AML-193 (cell line): ENCODE measurements at places on chromosomes 2 and 18.

- no peak for DNase-seq
These were observed 456 bp downstream of the LRP1B start for GRCh38 chr2:142130111-142131009.

- DNase-seq: no peak
These were observed 32.8 kb downstream of the NRP2 start for GRCh38 chr2:205714789-205715720.

DNA sequence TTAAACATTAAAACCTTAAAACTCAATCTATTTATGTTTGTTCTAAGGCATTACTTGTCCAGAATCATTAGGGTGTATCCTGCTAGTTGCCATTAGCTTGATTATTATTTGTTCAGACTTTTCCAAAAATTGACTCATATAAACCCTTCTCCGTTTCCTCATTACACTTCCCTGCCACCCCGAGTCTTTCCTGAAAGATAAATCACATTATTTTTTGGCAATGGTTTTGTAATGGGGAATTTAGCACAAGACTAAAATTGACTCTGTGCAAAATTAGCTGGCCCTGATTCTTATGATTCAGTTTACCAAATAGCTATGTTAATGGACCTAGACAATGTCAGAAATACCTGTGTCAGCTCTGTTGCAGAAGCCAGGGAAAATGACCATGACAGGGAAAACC is 112.2 kb upstream of the NT5C1B start:
- DNase-seq: no peak

DNA sequence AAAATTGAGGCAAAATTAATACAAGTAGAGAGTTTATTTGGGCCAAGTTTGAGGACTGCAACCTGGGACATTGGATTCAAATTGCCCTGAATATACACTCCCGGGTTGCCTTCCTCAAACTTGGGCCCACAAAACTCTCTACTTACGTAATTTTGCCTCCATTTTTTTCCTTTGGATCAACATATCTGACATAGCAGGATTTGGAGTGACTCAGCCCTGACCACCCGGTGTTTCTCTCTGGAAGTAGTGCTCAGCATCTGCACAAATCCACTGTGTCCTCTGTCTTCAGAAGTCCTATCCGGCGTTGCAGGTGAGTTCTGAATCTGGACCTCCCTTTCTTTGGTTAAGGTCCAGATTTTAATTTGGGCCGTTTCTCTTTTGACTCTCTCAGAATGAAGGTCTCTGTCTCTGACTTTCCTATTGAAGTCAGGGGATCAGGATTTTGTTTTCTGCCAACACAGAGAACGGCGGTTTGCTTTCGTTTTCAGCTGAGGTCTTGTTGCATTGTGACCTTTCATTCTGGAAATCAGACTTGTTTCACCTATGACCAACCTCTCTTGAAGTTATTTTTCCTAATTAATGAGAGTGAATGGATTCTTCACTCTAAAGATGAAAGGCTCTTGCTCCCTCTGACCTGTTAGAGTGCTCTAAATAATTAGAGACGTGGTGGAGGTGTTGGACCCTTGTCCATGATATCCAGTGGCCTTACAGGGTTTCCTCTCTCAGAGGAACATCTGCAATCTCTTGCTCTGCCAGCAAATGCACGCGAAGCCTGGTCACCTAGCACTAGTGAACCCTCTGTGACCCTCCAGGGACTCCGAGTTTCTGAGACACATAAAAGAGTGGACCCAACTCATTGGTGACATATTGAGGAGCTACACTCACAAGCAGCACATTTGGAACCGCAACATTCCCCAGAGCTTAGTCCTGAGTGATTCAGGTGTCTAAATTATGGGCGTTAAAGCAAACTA is 13.6 kb downstream of the TCF23 start:
- DNase-seq: no peak

- no peak for DNase-seq
These were observed 741.2 kb downstream of the NRXN1 start for GRCh38 chr2:50290718-50291117.

- no peak for DNase-seq
These were observed 2.9 kb upstream of the CRIM1 start for GRCh38 chr2:36352701-36353100.

DNA sequence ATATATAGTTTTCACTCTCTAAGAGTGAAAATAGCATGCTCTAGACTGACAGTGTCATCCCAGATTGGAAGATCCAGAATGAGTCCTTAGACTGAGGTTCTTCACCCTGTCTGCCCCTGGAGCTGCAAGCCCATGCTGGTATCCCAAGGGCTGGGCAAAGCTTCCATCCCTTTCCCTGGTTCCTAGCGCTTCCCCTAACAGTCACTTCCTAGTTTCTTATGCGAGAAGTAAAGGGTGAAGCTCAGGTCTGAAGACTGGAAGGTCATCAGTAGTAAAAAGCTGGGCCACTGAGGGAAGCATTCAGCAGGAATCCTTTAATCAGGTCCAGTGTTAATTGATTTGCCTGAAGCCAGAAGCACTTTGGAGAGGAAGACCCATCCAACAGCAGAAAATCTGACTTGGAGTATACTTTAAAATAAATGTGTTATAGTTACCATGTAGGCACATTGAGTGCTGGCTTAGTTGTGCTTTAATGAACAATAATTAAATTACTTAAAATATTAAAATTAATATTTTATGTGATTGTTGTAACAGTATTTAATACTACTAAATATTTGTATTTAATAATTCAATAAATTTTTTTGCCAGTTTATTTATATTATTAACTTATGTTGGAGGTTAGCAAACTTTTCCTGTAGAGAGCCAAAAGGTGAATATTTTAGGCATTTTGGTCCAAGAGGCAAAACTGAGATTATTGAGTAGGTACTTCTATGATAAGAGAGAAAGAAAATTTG is 237.9 kb downstream of the FHOD3 start:
- DNase-seq: no peak

DNA sequence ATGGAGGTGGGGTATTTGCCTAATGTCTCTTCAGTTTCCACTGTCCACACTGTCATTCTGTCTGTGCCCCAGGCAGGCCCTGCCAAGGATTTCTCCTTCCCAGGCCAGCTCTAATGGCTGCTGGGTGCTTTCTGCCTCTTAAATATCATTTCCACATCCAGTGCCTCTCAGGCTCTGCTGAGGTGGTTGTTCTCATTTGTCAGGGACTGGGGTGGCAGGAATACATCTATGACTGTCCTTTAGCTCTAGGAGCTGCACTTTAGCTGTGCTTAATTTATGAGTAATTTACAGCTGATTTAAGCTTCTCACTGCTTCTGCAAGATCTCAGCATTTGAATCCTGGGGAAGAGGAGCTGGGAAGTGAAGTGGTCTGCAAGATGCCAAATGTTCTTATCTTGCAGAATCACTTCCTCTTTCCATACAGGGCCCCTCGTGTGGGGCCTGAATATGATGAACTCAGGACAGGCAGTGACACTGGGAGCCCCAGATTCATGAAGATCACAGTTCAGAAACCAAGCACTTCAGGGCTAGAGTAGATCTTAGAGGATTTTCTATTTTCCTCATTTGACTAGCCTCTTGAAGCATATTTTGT is 150.2 kb downstream of the FSHR start:
- no peak for DNase-seq

DNA sequence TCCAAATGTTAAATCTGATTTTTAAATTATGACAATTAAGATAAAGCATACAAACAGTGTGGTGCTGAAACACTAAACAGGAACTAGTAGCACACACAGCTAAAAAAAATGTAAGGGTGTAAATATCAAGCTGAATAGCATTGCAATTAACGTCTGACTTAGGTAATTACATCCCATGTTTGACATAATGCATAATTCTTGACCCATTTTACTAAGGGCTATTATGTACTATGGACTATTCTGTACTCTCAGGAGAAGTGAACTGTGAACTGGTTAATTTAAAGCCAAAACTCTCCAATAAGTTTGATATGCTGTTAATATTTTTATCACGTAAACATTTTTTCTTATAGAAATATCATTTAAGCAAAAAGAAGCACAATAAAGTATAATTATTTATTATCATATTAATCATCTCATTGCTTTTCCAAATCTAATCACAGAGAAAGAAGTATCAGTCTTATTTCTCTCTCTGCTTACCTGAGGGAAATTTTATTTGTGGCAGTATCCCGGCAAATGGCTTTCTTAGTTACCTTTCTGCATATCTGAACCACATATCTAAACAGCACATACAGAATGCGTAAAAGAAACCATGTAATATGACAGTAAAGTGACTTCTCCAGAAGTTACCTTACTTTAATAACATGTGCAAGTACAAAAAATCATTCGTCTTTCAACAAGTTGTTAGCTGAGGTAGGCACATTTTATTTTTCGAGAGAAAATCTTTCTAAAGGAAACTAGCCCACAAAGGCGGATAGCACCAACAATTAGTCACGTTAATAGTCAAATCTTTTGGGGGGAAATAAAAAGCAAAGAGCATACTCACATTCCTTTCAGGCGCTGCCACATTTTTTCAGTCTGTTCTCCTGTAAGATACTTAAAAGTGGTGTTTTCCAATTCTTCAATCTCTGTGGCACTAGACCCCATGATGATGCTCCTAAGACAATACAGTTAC is 94.9 kb upstream of the PDE1A start:
- no peak for DNase-seq

DNA sequence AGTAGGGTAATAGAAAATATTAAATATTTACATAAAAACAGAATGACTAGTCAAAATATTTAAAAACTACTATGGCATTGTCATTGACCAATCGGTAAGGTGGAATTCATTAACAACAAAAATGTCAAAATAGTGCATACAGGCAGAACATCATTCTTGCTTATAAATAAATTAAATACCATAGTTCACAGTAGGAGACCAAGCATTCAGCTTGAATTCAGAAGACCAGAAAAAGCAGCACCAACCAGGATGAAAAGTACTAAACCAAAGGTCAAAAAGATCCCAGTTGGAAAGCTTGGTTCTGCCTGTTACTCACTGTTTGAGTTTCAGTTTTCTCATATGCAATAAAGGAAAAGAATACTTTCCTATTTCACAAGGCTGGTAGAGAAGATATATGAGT is 244.3 kb downstream of the OSR1 start:
- no peak for DNase-seq

DNA sequence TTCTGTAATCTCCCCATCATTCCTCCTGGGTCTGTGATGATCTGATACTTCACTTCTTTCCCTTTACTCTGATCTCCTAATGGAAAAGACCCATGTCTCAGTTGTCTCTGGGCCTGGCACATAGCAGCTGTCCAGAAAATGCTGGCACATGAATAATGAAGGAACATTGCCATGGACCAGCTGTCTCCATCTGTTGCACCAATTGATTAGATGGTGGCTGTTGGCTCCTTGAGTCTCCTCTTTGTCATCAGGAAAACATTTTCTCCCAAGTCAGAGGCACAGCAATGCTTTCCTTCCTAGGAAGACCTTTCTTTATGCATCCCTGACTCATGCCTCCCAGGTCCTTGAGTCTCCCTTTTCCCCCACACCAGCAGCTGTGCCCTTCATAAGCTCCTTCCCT is 286.2 kb upstream of the CXCR4 start:
- no peak for DNase-seq

DNA sequence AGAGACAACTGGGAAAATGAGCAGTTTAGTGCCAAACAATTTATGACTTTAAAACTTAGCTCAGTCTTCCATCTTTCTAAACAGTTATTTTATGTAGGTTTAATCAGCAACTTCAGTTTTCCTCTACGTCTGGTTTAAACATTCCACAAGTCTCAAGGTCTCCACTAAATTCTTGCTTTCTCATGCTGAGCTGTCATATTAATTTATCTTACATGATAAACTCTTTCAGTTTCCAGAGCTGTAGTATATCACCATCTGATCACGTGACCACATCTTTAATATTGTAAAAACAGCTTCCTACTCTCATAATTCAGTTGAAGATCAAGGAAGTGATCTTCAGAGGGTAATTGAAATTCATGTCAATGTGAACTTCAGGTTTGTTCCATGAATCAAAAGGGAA is 158.6 kb downstream of the ZNF804A start:
- no peak for DNase-seq

- no peak for DNase-seq
These were observed 10.7 kb downstream of the ARID5A start for GRCh38 chr2:96547203-96547641.

DNA sequence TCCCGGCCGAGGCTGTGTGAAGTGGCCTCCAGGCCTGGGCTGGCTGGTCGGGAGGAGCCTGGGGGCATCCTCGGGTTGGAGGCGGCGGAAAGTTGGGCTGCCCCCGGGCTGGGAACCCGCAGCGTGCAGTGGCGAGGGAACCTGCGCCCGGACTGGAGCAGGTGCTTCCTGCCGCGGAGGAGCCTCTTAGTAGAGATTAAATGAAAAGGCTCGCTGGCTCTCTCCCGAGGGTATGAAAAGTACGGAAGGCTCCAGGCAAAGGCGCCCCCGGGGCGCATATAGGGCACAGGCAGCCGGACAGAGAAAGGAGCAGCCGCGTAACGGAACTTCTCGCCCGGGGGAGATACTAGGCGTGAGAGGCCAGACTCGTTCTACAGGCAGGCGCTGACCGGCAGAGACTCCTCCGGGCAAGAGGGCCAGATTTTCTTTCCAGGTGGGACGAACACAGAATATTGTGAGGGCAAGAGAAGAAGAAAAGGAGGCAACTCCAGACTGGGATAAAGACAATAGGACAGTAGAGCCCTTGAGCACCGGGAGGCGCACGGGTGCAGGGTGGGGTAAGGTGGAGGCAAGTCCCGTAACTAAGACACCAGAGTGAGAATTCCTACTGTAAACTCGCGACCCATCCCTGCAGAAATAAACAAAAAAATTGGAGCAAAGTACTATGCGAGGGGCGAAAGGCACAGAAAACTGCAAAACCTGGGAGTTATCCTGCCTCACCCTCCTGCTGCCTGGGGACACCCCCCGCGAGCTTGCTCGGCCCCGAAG is 816 bp downstream of the CDH2 start:
- no peak for DNase-seq

DNA sequence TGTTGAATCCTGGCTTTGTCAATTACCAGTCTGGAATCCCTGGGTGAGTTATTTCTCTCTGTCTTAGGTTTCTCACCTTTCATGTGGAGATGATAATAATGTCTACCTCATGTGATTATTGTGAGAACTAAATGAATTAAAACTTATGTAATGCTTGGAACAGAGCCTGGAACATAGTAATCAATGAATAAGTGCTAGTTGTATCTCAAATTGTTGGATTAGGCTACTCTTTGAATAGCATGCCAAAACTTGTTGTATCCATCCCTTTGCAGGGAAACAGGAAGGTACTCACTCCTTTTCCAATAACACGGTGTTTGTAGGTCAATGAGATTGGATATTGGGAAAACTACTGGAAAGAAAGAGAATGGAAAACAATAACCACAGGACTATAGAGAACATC is 796.6 kb upstream of the ZEB2 start:
- DNase-seq: no peak

DNA sequence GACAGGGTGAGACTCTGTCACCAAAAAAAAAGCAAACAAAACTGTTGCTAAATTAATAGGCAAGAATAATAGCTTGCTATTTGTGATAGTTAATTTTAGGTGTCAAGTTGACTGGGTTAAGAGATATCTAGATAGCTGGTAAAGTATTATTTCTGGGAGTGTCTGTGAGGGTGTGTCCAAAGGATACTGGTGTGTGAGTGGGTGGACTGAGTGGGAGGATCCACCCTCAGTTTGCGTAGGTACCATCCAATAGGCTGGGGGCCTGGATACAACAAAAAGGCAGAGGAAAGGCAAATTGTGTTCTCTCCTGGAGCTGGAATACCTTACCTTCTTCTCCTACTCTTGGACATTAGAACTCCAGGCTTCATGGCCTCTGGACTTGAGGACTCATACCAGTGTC is 15.0 kb downstream of the DUSP11 start:
- no peak for DNase-seq
